MCF 10A (cell line): ENCODE measurements at places on chromosomes 13 and 19. TPM values are rescaled to one million over a fixed set of nuclear protein-coding genes. Genes with fewer than 3 reads are reported as not detected.

DNA sequence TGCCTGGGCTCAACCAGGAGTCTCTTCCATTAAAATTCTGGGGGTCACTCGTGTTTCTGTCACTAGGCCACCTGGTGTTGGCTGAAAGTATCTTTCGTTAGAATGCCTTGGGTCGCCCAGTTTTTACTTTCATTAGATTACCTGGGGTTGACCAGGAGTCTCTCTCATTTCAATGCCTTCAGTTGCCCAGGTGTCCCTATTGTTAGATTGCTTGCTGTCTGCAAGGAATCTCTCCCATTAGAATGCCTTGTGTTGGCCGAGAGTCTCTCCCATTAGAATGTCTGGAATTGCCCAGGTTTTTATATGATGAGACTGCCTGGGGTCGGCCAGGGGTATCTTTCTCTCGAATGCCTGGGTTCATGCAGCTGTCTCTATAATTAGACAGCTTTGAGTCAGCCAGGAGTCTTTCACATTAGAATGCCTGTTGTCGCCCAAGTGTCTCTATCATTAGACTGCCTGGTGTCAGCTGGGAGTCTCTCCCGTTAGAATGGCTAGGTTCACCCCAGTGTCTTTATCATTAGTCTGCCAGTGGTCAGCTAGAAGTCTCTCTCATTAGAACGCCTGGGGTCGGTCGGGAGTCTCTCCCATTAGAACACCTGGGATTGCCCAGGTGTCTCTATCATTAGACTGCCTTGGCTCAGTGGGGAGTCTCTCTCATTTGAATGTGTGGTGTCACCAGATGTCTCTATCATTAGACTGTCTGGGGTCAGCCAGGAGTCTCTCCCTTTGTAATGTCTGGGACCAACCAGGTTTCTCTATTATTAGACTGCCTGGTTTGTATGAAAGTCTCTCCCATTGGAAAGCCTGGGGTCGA lies 1446.8 kb downstream of the UQCRFS1 start:
- H3K27me3 ChIP-seq, result no peaks in the 10 kb centered on the region
- no peaks in the 10 kb centered on the region for H3K4me1 ChIP-seq
- no peak for DNase-seq
- H3K36me3 ChIP-seq, result peaks cover 21% of the 10 kb centered on the region
- no peak overlapping the region for H3K4me3 ChIP-seq
- no peak overlapping the region for H3K27ac ChIP-seq

DNA sequence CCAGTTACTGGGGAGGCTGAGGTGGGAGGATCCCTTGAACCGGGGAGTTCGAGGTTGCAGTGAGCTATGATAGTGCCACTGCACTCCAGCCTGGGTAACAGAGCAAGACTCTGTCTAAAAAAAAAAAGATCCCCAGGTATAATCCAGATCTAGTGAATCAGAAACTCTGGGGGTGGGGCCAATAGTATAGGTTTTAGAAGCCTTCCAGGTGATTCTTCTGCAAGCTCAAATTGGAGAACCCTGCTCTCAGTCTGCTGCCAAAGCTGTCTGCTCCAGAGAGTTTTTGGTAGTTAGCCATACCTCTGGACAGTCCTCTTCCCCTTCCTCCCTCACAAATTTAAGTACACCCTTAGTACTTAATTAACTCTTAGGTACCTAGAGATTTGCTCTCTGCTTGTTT lies 28.0 kb downstream of the SERP2 start:
- H3K27me3 ChIP-seq, result no peaks in the 10 kb centered on the region
- H3K36me3 ChIP-seq, result no peaks in the 10 kb centered on the region
- no peak overlapping the region for H3K27ac ChIP-seq
- H3K4me3 ChIP-seq, result no peak overlapping the region

GRCh38 chr19:48194844-48195830 lies 24.7 kb downstream of the ZSWIM9 start:
- no peaks in the 10 kb centered on the region for H3K4me1 ChIP-seq
- no peak overlapping the region for H3K4me3 ChIP-seq
- H3K27ac ChIP-seq, result no peak overlapping the region
- H3K36me3 ChIP-seq, result peaks cover 6% of the 10 kb centered on the region
- no peaks in the 10 kb centered on the region for H3K27me3 ChIP-seq

DNA sequence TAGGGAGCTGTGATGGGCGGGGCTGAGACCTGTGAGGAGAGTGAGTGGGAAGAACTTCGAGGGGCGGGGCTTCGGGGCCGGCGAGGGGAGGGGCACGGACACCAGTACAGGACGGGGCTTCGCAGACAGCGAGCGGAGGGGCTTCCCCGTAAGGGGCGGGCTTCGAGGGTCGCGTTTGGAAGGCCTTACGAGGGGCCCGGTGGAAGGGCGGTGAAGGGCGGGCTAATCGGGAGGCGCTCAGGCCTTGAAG lies 4.1 kb upstream of the EMP3 start:
- peaks cover 37% of the 10 kb centered on the region for H3K4me1 ChIP-seq
- H3K36me3 ChIP-seq, result peaks cover 4% of the 10 kb centered on the region
- DNase-seq, result peak; percentile 98
- no peaks in the 10 kb centered on the region for H3K27me3 ChIP-seq
- peak overlapping the region; percentile 95 for H3K4me3 ChIP-seq
- peak overlapping the region; percentile 97 for H3K27ac ChIP-seq

DNA sequence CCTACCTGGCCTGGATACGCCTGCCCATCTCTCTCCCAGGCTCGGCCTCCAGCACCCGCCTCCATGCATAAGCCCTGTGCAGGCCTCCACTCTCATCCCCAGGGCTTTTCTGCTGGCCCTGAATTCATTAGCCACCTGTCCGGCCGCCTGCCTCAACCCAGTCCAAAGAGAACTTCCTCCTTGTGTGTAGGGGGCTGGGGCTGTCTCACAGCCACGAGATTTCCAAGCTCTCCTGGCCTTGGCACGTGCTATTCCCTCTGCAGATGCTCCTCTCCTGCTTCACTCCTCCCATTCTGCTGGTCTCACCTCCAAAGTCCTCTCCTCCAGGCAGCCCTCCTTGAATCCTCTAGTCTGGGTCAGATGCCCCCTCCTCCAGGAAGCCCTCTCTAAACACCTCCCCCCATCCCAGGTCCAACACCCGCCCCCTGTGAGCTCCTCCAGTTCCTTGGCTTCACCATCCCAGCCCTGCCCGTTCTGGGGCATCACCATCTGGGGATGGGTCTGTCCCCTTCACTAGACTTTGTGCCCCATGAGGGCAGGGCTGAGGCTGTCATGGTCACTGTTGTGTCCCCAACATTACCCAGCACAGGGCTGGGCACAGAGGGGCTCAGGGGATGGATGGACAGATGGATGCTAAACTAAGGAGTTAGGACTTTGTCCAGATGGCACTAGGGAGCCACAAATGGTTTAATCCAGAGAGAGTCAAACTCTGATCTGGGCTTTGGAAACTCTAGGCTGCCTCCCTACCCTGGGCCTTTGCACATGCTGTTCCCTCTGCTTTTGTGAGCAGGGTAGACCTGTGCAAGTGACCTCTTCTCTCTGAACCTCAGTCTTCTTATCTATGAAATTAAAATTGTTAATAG lies 14.8 kb downstream of the MEIS3 start:
- no peak for DNase-seq
- H3K27ac ChIP-seq, result no peak overlapping the region
- no peak overlapping the region for H3K4me3 ChIP-seq
- no peaks in the 10 kb centered on the region for H3K4me1 ChIP-seq
- H3K36me3 ChIP-seq, result no peaks in the 10 kb centered on the region

DNA sequence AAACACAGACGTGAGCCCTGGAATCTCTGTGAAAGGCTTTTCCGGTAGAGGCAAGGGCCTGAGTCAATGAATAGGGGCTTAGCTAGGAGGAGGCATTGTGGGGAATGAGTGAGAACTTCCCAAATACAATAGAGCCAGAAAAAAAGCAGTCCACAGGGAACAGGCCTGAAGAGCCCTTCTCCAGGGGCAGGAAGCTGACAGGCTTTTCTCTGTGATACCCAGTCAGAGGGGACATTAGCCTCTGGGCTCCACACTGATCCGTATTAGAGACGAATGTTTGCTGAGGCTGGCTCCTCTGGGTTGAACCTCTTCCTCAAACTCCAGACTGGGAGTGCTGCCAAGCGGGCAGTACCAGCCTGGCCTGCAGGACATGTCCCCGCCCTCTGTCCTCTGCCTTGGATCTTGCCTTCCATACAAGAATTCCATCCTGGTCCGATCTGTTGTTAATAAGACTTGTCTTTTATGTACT lies 2.3 kb downstream of the DHRS12 start:
- H3K27ac ChIP-seq, result peak overlapping the region; percentile 63
- H3K4me1 ChIP-seq, result peaks cover 14% of the 10 kb centered on the region
- H3K27me3 ChIP-seq, result no peaks in the 10 kb centered on the region
- no peaks in the 10 kb centered on the region for H3K36me3 ChIP-seq
- DNase-seq, result peak; percentile 38
- H3K4me3 ChIP-seq, result peak overlapping the region; percentile 12

GRCh38 chr19:35260694-35261304 lies 8.0 kb upstream of the USF2 start:
- H3K36me3 ChIP-seq, result peaks cover 59% of the 10 kb centered on the region
- DNase-seq, result no peak
- H3K4me3 ChIP-seq, result no peak overlapping the region

DNA sequence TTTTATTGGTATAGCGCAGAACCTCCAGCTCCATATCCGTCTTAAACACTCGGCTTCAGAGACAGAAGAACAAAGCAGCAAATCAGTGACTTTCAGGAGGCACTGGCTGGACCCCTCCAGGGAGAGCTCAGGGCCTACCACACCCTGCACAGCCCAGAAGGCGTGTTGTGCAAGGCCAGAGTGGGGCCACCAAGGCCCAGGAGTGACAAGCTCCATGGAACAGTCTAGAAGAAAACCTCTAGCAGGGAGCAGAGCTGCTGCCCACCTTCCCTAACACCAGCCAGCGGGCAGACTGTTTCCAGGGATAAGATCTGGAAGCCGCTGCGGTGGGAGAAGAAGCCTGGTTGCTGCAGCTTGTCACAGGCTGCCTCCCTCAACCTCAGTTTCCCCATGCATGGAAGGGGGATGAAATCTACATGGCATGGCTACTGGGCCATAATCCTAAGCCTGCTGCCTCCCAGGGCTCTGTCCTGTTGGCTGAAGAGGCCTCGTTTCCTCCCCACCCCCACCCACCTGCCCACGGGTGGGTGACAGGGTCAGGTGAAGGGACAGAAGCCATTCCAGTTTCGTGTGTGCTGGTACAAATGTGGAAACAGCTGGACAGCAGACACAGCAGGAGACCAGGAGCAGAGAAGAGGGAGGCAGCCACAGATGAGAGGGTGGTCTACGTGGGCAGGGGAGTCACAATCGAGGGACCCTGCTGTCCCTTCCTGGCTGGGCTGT lies 57.4 kb downstream of the PEPD start:
- no peak overlapping the region for H3K27ac ChIP-seq
- DNase-seq, result no peak
- no peaks in the 10 kb centered on the region for H3K27me3 ChIP-seq
- no peak overlapping the region for H3K4me3 ChIP-seq
- H3K4me1 ChIP-seq, result no peaks in the 10 kb centered on the region
- no peaks in the 10 kb centered on the region for H3K36me3 ChIP-seq

GRCh38 chr13:77584106-77584505 lies 48.6 kb downstream of the SCEL start:
- H3K4me1 ChIP-seq, result no peaks in the 10 kb centered on the region
- H3K36me3 ChIP-seq, result no peaks in the 10 kb centered on the region
- peak; percentile 54 for DNase-seq
- H3K4me3 ChIP-seq, result no peak overlapping the region

- peaks cover 5% of the 10 kb centered on the region for H3K36me3 ChIP-seq
- no peak overlapping the region for H3K27ac ChIP-seq
- H3K4me3 ChIP-seq, result no peak overlapping the region
- H3K27me3 ChIP-seq, result peaks cover 48% of the 10 kb centered on the region
Observed at GRCh38 chr19:47881757-47882156, 4.4 kb downstream of the SULT2A1 start.

- DNase-seq, result peak; percentile 36
- H3K27me3 ChIP-seq, result no peaks in the 10 kb centered on the region
Observed at GRCh38 chr13:109867766-109868165, 81.4 kb upstream of the IRS2 start.

GRCh38 chr13:94249512-94249911 lies 230.0 kb downstream of the DCT start:
- H3K4me1 ChIP-seq, result peaks cover 12% of the 10 kb centered on the region
- H3K36me3 ChIP-seq, result peaks cover 4% of the 10 kb centered on the region
- peak; percentile 59 for DNase-seq
- no peak overlapping the region for H3K27ac ChIP-seq

- H3K4me3 ChIP-seq, result no peak overlapping the region
- H3K27me3 ChIP-seq, result no peaks in the 10 kb centered on the region
- H3K4me1 ChIP-seq, result no peaks in the 10 kb centered on the region
Observed at GRCh38 chr19:16233081-16233776, 35.5 kb downstream of the AP1M1 start.

DNA sequence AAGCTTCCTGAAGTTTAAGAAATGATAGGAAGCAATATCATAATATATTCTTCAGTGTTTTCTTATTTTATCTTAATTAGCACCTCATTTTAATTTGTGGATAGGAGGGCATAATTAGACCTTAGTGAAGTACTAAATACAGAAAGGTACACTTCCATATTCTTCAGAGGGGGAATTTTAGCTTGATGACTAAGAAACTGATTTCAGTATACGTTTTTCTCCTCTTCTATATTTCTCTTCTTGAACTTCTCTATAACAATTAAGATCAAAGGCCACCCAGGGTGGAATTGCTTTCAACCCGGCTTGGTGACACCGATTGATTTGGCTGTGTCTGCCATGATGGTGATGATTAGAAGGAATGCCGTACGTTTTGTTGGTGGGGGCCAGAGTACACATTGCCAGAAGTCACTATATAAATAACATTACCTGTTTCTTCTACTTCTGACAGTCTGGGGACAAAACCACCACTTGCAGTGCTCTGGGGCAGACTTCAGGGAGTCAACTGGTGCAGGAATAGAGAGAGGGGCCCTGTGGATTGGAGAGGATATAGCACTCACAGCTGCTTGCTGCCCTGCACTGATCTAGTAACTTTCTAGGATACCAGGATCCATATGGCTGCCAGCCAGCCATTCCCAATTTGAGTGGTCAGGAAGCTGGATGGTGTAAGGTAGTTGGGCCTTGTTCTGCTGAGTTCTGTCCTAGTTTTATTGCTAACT lies 73.8 kb downstream of the SPATA13 start:
- H3K4me1 ChIP-seq, result no peaks in the 10 kb centered on the region
- no peak overlapping the region for H3K4me3 ChIP-seq
- no peak overlapping the region for H3K27ac ChIP-seq
- no peaks in the 10 kb centered on the region for H3K36me3 ChIP-seq

- H3K27ac ChIP-seq, result no peak overlapping the region
- H3K4me1 ChIP-seq, result no peaks in the 10 kb centered on the region
- no peaks in the 10 kb centered on the region for H3K36me3 ChIP-seq
- no peak overlapping the region for H3K4me3 ChIP-seq
Observed at GRCh38 chr13:31182987-31183386, 16.8 kb upstream of the B3GLCT start.

GRCh38 chr19:41646589-41647204 lies 19.8 kb upstream of the CEACAM4 start:
- no peaks in the 10 kb centered on the region for H3K36me3 ChIP-seq
- no peak overlapping the region for H3K27ac ChIP-seq
- peaks cover 46% of the 10 kb centered on the region for H3K27me3 ChIP-seq
- no peaks in the 10 kb centered on the region for H3K4me1 ChIP-seq
- DNase-seq, result peak; percentile 14

The ZNF100 gene
- total RNA-seq, result 9.3 and 9.9 TPM in 2 replicates

The SRRM5 gene
- 0.28 and 0.88 TPM in 2 replicates for total RNA-seq

The ZNF331 gene
- 5.8 and 7.7 TPM in 2 replicates for total RNA-seq

The SLC46A3 gene
- total RNA-seq, result 6.4 and 8.1 TPM in 2 replicates
